Stimulated activated effector memory CD8-positive, alpha-beta T cell treated with anti-CD3 and anti-CD28 coated beads, Interleukin-12 subunit alpha, Interleukin-12 subunit beta, amount 100 ng/mL, for 72 hours (primary cell): ENCODE measurements at places on chromosomes 1 and 21.

- no peak for DNase-seq
Observed at GRCh38 chr1:21590126-21590880, 78.9 kb downstream of the RAP1GAP start.

- no peak for DNase-seq
Observed at GRCh38 chr1:203206129-203206687, 19.7 kb upstream of the CHI3L1 start.

DNA sequence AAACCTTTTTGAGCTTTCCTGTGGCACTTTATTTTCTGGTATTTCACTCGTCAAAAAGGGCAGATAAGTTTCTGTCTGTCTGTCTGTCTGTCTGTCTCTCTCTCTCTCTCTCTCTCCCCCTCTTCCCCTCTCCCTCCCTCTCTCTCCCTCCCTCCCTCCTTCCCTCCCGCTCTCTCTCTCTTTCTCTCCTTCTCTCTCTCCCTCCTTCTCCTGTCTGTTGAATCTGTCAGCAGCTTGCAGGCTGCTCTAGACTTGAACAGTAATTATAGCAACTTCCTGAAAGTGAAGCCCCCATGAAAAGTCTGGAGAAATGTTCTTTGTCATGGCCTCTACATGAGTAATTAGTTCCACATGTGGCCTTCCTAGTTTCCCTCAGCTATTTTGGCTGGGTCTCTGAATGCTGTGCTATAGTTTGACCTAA, 275.2 kb upstream of the C1orf105 start:
- DNase-seq = no peak

- DNase-seq = no peak
Observed at GRCh38 chr1:18814425-18814824, 45.0 kb downstream of the TAS1R2 start.

- DNase-seq = no peak
Observed at GRCh38 chr1:190699165-190699564, 221.5 kb upstream of the BRINP3 start.

DNA sequence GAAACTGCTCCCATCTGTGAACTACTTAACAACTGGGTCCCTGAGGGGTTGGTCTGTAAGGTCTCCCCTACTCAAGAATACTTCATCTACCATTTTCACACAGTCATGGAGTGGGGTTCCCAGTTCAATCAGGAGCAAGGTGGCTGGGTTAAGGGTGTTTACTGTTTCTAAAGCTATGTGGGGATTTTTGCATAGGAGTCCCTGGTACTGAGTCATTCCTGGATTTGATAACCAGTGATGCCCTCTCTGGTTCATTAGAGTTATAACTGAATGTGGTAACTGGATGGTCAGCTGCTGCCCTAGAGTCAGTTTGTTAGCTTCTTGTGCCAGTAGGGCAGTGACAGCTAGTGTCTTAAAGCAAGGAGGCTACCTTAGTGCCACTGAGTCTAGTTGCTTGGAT, 29.4 kb upstream of the KCNJ15 start:
- no peak for DNase-seq

DNA sequence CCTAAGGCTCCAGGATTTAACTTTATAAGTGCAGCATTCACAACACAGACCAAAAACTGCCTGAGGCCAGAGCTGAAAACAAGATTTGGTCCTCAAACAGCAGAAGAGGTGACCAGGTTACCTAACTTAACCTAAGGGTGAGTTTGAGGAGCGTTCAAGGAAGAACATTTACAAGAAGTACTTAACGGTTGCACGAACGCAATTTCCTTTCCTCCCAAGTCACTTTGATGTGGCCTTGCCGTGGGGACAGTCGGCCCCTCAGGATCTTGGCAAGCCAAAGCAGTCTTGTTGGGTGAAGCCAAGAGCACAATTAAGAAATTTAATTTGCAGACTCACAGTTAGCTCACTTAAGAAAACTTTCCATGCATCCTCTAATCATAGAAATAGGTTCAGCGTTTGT, 202.6 kb upstream of the COA6 start:
- no peak for DNase-seq

GRCh38 chr1:13781907-13782633, 82.1 kb downstream of the PRDM2 start:
- DNase-seq = no peak

DNA sequence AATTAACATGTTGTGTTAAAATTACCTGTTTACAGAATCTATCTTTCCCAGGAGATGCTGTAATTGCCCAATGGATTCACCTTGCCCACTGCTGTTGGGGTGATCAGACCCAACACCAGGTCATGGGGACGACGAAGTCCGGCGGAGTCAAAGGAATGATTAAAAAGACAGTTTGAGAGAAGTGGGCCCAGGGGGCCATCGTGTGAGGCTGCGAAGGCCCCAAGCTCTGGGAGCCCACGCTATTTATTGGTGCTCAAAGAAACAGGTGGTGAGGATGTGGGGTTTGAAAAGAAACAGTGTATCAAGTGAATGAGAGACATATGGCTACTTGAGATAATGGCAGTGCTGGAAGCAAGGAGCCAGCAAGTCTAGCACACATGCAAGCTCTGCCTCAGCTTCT, 16.3 kb upstream of the L1TD1 start:
- no peak for DNase-seq
